Left lung (tissue), 14 donors: ENCODE measurements at places on chromosomes 16 and 17. TPM values are rescaled to one million over a fixed set of nuclear protein-coding genes. Genes with fewer than 3 reads are reported as not detected.
A peak's percentile ranks its signal among the peaks of the same experiment; 100 is the strongest.

- H3K4me1 ChIP-seq, result no peaks in the 10 kb centered on the region
- H3K27ac ChIP-seq, result peak overlapping the region; percentile 71
- H3K4me3 ChIP-seq, result no peak overlapping the region
- no peaks in the 10 kb centered on the region for H3K36me3 ChIP-seq
These were observed 10.1 kb downstream of the CYB5D1 start for GRCh38 chr17:7867881-7868329.

DNA sequence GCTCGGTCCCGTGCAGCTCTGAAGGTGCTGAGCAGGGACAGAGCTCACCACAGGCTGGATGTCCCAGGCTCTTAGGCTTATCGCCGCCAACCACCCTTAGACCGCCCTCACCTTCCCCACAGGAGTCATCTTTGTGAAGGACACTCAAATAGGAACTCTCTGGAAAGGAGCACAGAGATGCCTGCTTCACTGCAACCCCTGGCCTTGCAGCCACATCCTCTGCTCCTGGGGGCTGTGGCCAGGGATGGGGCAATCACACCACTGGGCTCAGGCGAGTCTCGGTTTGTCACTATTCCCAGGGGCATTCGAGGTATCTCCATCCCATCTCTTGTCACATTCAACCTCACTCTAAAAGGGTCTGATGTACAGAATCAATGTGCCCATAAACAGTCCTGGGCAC is 10.9 kb downstream of the ZDHHC1 start:
- DNase-seq, result no peak
- H3K4me1 ChIP-seq, result peaks cover 6% of the 10 kb centered on the region
- H3K27ac ChIP-seq, result peak overlapping the region; percentile 80
- H3K4me3 ChIP-seq, result no peak overlapping the region
- H3K36me3 ChIP-seq, result no peaks in the 10 kb centered on the region
- no peaks in the 10 kb centered on the region for H3K27me3 ChIP-seq

GRCh38 chr17:79174905-79175856 is 100.6 kb downstream of the ENGASE start:
- H3K4me3 ChIP-seq, result no peak overlapping the region
- no peak for DNase-seq
- H3K27ac ChIP-seq, result no peak overlapping the region
- H3K4me1 ChIP-seq, result no peaks in the 10 kb centered on the region
- H3K27me3 ChIP-seq, result peaks cover 43% of the 10 kb centered on the region

DNA sequence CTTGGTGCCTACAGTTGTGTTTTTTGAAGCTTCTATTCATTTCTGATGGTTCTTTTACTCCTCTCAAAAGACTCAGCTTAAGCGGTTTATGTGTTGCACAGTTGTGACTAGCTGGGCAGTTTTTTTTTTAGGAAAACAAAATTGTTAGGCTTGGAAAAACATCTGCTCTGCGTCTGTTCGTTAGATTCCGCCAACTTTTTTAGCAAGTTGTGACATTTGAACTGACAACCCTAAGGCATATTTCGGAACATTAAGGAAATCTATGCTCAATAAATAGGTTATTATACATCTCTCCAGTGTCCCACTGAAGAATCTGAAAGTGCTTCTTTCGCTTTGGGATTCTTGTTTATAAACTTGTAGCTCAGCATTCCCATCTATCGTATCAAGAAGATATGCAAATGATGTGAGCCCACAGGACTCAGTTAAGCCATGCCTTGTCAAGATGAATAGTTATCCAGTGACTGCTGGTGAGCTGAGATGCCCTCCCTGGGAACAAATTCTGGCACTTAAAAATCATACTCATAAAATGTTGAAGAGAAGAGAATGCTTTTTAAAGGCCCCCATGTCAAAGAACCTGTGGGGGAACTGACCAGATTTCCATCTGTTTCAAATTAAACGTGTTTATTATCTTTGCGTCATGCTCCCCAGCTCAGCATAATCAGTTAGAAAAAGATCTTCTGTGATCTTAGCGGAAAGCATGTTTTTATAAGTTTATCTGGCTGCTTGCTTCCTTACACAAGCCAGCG is 109.0 kb upstream of the FAM20A start:
- no peak for DNase-seq
- H3K4me1 ChIP-seq, result no peaks in the 10 kb centered on the region
- H3K4me3 ChIP-seq, result no peak overlapping the region
- peak overlapping the region; percentile 4 for H3K27ac ChIP-seq
- H3K36me3 ChIP-seq, result no peaks in the 10 kb centered on the region

- no peaks in the 10 kb centered on the region for H3K27me3 ChIP-seq
- H3K27ac ChIP-seq, result peak overlapping the region; percentile 54
- no peaks in the 10 kb centered on the region for H3K36me3 ChIP-seq
- no peak for DNase-seq
- H3K4me1 ChIP-seq, result peaks cover 14% of the 10 kb centered on the region
- H3K4me3 ChIP-seq, result no peak overlapping the region
These were observed 16.5 kb downstream of the TMEM98 start for GRCh38 chr17:32944248-32945020.

- H3K4me3 ChIP-seq, result no peak overlapping the region
- no peaks in the 10 kb centered on the region for H3K36me3 ChIP-seq
- peak overlapping the region; percentile 33 for H3K27ac ChIP-seq
- H3K27me3 ChIP-seq, result no peaks in the 10 kb centered on the region
- H3K4me1 ChIP-seq, result no peaks in the 10 kb centered on the region
- no peak for DNase-seq
These were observed 38.2 kb downstream of the COPRS start for GRCh38 chr17:31820691-31821435.

DNA sequence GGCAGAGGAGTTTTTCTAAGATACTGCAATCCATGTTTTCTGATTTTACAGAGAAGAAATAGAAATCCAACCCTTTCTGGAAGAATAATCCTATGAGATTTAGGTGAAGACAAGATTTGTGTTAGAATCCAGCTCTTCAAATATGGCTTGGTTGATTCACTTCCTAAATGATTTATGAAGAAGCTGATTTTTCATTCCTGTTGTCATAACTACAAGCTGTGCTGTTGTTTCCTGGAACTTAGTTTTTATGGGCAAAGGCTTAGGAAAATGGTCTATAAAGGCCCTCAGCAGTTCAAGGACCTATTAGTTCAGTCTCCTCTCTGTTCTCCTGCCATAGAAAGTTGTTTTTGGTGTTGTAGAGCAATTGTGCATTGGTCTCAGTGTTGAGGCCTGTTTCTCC is 174.2 kb upstream of the FAM20A start:
- H3K4me3 ChIP-seq, result no peak overlapping the region
- H3K27ac ChIP-seq, result no peak overlapping the region
- H3K4me1 ChIP-seq, result peaks cover 18% of the 10 kb centered on the region

- no peak overlapping the region for H3K4me3 ChIP-seq
- no peaks in the 10 kb centered on the region for H3K4me1 ChIP-seq
- H3K36me3 ChIP-seq, result no peaks in the 10 kb centered on the region
- no peaks in the 10 kb centered on the region for H3K27me3 ChIP-seq
- peak overlapping the region; percentile 1 for H3K27ac ChIP-seq
- no peak for DNase-seq
These were observed 18.2 kb upstream of the NOS2 start for GRCh38 chr17:27818401-27819105.

GRCh38 chr16:53334581-53334980 is 99.7 kb upstream of the RBL2 start:
- no peaks in the 10 kb centered on the region for H3K27me3 ChIP-seq
- H3K27ac ChIP-seq, result no peak overlapping the region
- H3K4me1 ChIP-seq, result no peaks in the 10 kb centered on the region
- no peak overlapping the region for H3K4me3 ChIP-seq

- peaks cover 4% of the 10 kb centered on the region for H3K27me3 ChIP-seq
- no peak for DNase-seq
- H3K4me1 ChIP-seq, result no peaks in the 10 kb centered on the region
- H3K27ac ChIP-seq, result no peak overlapping the region
These were observed 20.9 kb upstream of the RBBP6 start for GRCh38 chr16:24518498-24518897.

NECAB2 gene
- 0.36 TPM for polyA plus RNA-seq

GCGR gene
- polyA plus RNA-seq, result 0.14 TPM

ACSM5 gene
- polyA plus RNA-seq, result 0.63 TPM

RPUSD1 gene
- polyA plus RNA-seq, result 8.8 TPM

CES1 gene
- 110 TPM for polyA plus RNA-seq

PRSS21 gene
- polyA plus RNA-seq, result 0.28 TPM

GSG1L2 gene
- not detected for polyA plus RNA-seq
